NCI-H1105 (cell line): ENCODE measurements at places on chromosomes 4 and X.

GRCh38 chr4:119731778-119732177, 103.2 kb upstream of the PDE5A start:
- DNase-seq = no peak

DNA sequence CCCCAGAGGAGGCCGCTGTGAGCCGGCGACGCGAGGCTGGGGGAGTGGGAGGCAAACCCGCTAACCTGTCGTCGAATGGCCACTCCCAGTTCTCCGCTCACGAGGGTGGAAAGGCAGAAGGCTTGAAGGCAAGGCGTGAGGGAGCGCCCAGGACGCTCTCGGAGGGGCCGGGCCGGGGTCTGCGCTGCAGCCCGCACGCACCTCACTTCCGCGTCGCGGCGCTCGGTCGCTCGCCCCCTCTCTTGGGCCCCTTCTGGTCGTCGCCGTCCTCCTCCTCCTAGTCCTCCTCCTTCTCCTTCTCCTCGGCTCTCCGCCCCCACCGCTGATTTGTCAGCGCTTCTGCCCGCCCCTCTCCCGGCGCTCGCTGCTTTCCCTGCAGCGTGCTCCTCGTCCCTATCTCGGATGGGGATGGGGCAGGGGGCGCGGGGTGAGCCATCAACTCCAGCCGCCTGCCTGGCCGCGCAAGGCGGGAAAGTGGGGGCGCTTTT, at the start of gene SNCA:
Gene SNCA (minus strand): TSS at position 265 of the 488 bp plus-strand sequence. CDS start 1,494 bp downstream, outside the sequence.
- DNase-seq = no peak

DNA sequence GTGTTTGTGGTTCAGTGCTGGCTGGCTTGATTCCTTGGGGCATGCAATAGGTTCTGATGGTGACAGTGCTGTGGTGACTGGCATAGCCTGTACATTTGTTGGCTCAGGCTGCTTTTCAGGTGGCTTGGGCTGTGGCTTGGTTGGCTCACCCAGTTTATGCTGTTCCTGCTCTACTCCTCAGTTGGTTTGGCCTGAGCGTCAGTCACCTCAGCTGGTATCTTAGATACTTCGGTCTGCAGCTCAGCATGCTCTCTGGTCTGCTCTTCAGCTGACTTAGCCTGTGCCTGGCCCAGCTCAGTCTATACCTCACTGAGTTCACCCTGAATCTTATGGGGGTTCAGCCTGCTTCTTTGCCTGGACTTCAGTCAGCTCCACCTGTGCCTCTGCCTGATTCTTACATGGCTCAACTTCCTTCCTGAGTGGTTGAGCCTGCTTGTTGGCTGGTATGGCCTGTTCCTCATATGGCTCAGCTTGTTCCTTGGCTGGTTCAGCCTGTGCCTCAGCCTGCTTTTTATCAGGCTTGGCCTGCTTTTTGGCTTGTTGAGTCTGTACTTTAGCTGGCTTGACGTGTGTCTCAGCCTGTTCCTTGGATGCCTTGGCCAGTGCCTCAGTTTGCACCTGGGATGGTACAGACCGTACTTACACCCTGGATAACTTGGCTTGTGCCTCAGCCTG, 170.6 kb downstream of the MSN start:
- no peak for DNase-seq

- no peak for DNase-seq
Observed at GRCh38 chr4:3075652-3075981, 1.1 kb downstream of the HTT start.

- DNase-seq = peak; percentile 77
Observed at GRCh38 chr4:73573794-73574528, 46.3 kb downstream of the RASSF6 start.

- no peak for DNase-seq
Observed at GRCh38 chr4:42600578-42600977, 56.3 kb downstream of the ATP8A1 start.

DNA sequence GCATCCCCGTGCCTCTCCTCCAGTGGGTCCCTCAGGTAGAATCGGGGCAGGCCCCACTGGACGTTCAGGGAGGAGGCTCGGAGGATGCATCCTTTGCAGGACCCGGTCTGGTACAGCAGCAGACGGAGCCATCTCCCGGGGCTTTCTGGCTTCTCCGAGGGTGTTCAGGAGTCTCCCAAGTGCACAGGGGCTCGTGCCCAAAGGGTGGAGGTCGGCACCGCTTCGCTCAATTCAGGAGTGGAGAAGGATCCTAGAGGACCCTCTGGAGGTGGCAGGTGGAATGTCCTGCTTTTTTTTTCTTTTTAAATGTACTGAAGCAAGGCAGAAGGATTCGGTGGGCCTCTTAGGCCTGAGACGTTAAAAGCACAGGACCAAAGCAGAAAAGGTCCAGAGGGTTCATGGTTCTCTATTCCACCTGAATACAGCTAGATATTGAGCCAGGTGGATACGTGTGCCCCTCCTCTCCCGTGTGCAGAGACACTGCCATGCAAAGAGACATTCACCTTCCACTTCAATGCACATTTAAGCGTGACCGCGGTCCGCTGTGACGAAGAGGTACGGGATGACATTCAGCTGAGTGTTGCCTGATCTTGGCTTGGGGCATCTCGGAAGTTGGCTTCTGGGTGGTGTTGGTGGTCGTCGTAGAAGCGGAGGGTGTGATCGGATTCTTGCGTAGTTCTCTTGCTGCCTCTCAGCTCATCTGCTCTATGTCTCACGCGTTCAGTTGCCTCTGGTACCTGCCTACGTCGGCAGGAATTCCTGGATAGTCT, 281.2 kb upstream of the AGTR2 start:
- DNase-seq = no peak

DNA sequence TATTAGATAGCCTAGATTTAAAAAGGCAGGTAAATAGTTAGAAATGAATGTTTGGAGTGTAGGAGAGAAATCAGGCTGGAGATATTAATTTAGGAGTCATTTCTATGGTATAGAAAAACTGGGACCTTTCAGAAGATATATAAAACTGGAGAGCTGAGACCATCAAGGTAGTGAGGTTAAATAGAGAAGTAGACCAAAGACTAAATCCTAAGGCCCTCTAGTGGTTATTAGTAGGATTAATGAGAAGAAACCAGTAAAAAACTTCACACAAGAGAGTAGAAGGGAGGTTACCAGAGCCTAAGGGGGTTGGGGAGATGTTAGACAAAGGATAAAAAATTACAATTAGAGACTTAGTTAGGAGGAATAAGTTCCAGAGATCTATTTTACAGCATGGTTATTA, 351.0 kb upstream of the SPANXN1 start:
- DNase-seq = no peak

GRCh38 chrX:109735202-109735744, 2.2 kb upstream of the ACSL4 start:
- no peak for DNase-seq

DNA sequence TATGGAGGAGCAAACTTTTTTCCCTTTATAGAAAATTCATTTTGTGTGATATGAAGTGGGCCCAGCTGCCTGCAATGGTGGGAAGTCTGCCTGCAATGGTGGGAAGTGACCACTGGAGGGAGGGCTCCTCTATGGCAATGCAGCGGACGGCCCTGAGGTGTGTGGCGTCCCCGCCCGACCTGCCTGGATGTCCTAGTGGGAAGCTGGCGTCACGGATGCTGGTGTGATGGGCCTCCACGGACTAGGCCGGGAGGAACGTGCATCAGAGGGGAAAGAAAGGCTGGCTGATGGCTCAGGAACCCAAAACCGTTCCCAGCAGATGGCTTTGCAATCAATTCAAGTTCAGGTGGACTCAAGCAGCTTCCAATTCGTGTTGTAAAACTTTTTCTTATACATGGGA, 177.9 kb downstream of the AFAP1 start:
- no peak for DNase-seq

DNA sequence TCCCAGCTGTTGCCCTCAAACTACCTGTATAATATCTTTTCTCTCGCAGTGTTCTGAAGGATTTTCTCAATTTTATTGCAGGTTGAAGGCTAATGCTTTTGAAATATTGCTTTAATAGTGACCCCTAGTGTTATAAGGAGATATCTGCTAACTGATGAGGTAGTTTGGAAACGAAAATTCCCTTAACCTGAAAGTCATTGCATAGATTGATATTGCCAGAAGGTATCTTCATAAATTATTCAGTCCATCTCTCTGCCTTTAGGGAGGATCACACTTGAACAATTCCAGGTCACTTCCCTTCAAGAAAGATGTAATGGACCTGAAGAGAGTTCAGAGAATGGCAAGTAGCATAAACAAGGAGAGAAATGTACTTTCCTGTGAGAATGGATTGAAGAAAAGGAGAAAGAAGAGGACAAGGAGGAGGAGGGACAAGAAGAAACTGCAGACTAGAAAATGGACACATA, 44.1 kb downstream of the TIGD4 start:
- DNase-seq = peak; percentile 4

- no peak for DNase-seq
Observed at GRCh38 chrX:50114113-50114512, 86.7 kb downstream of the AKAP4 start.

GRCh38 chr4:33369446-33369845, 2649.3 kb downstream of the PCDH7 start:
- DNase-seq = no peak

DNA sequence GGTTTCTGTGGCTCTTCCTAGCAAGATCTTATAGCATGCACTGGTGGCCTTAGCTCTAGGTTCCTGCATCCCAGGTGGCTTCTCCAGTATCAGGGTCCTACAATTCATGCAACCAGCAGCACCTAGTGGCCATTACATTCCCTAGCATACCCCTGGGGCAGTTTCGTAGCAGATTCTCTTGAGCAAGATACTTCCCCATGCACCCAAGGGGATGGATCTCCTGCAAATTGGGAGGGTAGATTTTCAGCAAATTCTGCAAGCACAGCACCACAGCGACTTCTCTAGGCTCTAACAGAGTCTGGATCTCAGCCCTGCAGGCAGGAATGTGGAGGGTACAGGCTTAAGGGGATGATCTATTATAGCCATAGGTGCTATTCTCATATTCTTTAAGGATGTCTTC, 13.1 kb upstream of the SLC9B1 start:
- DNase-seq = no peak

DNA sequence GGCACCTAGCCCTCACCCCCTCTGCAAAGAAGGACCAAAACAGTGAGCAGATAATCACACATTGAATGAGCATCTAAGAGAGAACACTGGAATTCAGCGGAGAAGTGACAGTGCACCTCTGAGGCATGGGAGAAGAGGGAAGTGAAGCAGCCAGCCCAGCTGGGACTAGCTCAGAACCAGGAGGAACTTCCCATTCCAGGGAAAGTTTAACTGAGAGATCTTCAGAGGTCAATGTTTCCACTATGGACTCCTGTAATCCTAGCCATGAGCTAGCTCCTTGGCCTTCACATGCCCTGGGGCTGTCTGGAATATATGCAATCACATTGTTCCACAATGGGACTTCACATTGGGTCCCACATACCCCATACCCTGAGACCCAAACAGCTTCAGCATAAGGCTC, 24.4 kb downstream of the TLR6 start:
- DNase-seq = no peak

- no peak for DNase-seq
Observed at GRCh38 chr4:124288706-124289486, 423.6 kb downstream of the ANKRD50 start.

DNA sequence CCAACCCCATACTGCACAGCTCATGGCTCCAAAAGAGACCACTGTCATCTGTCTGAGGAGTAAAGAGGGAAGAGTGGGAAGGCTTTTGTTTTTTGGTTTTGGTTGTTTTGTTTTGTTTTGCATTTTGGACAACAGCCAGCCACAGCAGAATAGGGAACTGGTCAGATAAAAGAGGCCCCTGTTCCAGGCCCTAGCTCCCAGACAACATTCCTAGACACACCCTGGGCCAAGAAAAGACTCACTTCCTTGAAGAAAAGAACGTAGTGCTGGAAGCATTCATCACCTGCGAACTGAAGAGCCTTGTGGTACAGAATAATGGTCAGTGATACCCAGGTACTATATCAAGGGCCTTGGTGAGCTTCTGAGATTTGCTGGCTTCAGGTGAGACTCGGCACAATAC, 619.4 kb upstream of the SPANXN1 start:
- no peak for DNase-seq

- no peak for DNase-seq
Observed at GRCh38 chr4:151206241-151207005, 70.5 kb upstream of the PRSS48 start.

GRCh38 chr4:137819964-137820383, 287.7 kb upstream of the PCDH18 start:
- DNase-seq = no peak

DNA sequence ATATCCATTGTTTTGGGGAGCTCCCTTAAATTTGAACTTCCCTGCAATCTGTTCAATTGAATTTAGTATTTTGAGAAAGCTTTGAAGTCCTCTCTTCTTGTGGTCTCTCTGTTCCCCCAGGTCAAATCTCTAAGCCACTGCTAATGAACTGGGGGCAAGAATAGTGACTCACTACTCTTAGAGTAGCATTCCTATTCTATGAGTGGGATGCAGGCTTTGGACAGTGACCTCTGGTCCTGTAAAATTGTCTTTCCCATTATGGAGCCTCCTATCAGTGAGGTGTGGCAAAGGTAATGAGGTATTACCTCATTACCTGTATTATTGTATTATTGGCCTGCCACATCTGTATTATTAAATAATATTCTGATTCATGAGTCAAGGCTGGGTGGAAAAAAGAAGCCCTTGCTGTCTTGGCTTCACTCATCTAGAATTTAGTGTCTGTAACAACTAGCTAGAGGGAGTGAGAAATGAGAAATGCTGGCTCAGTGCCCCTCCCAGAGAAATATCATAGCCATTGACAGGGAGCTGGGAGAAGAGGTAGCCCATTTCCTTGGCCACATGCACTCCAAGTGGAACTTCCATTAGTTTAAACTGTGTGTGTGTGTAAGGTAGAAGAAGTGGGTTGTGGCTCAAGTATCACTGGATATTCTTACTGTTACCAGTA, 393.9 kb upstream of the CTSO start:
- DNase-seq = no peak

DNA sequence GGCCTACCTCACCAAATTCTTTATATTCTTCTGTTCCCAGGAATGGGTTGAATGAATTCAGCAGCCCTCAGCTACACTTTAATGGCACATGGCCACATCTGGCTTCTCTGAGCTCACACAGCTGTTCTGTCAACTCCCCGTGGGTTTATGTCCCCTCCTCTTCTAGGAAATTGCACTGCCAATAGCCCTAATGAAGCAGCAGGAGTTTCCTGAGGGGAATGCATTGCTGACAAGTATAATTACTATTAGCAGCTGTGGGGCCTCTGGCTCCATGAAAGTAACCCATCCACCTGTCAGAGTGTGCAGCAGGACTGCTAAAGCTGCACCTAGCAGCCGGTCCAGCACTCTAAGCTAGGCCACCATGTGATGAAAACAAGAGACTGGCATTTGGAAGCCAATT, 50.3 kb downstream of the FTHL17 start:
- no peak for DNase-seq

DNA sequence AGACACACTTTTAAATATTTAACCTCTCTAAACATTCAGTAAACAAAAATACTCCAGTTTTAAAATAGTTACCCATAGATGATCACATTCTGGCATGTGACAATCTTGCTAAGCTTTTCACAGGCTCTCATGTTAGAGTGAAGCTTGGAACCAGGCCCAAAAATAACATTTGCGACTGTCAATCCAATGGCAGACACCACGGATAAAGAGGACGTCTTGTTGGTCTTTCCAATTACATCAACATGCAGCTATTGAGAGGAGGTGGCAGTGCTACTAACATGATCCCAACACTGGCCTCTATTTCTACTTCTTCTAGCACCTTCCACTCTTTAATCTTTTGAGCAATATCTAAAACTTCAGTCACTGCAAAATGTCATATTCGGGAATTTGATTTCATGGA, 970.8 kb upstream of the TENM3 start:
- no peak for DNase-seq

- no peak for DNase-seq
Observed at GRCh38 chr4:47899639-47900038, 14.7 kb downstream of the NFXL1 start.
